ENCODE measurements at places on chromosomes 1 and 21. TPM values are rescaled to one million over a fixed set of nuclear protein-coding genes. Genes with fewer than 3 reads are reported as not detected.

Gene TNFRSF1B
- 90.9 TPM for total RNA-seq

Gene LDLRAD1
- not detected for total RNA-seq

DNA sequence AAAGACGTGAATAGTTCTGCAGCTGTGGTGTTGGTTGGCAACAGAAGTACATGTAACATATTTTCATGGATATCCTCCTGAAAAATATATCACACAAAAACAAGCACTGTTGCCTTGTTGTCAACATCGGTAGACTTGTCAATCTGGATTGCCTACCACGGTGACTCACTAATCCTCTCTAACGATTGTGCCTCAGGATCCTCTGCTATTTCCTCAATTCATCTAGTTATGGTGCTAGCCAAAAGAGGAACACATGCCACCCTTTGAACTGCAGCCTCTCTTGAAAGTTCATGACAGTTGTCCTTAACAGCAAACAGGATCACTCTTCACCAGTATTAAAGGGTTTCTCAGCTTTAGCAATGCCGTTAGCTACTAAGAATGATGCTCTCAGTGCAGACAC, 25.7 kb downstream of the RASAL2 start:
- DNase-seq = no peak

GRCh38 chr1:47417170-47418044, 1.3 kb downstream of the FOXE3 start:
- DNase-seq = no peak

DNA sequence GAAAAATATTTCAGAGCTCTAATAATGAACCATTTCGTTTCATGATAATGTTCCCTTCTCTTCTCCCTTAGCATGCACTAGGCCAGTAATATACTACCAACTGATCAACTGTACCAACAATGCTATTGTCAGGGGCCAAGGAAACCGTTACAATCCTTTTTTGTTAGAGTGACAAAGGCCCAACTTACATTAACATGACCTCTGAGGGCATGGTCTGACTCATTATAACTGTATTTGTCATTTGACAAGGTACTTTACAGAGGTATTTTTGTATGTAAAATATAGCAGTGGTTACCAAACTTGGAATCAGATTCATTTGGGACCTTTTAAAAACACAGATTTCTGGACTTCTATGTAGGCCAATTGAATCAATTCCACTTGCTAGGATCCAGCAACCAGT, 102.6 kb upstream of the RRP15 start:
- no peak for DNase-seq

Gene CFHR2
- total RNA-seq = not detected

DNA sequence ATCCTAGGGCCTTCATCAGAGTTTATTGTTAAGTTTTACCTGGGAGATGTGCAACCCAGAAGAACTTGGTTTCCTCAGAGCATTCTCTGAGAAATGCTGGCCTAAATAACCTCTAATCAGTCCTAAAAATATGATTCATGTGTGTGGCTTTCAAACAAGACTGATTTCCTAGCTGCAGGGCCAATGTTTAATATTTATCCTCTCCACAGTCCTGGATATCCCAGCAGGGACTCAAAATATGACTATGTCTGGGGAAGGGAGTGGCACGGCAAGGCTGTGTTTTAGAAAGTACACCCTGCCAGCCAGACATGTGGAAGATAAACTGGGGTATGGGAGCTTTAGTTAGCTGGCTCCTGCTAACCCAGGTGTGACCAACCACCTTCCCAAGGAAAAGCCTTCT, 26.3 kb downstream of the PLPP3 start:
- DNase-seq = no peak

Gene TRNP1
- 22.7 TPM for total RNA-seq

GRCh38 chr1:96660503-96660902, 61.1 kb upstream of the PTBP2 start:
- DNase-seq = no peak

GRCh38 chr1:21799730-21800129, 12.3 kb upstream of the LDLRAD2 start:
- DNase-seq = no peak

- DNase-seq = no peak
Measured at GRCh38 chr21:32717851-32718316, 9.9 kb downstream of the SYNJ1 start.

- DNase-seq = peak; percentile 74
Measured at GRCh38 chr1:39539252-39539790, 37.3 kb downstream of the PABPC4 start.

GRCh38 chr1:211843018-211843417, 12.5 kb upstream of the LPGAT1 start:
- no peak for DNase-seq

- DNase-seq = no peak
Measured at GRCh38 chr1:112508278-112509004, at the start of gene WNT2B. WNT2B (plus strand) TSS chr1:112508965; CDS start chr1:112509263, 298 bp downstream.

- no peak for DNase-seq
Measured at GRCh38 chr1:167518331-167518700, at the start of gene CD247. CD247 (minus strand) TSS chr1:167518529; CDS start chr1:167518465, 64 bp downstream.

Gene ANGPTL3
- total RNA-seq = not detected

Data from sciatic nerve (tissue), 2 donors.